ENCODE measurements at places on chromosomes 3 and 15.

DNA sequence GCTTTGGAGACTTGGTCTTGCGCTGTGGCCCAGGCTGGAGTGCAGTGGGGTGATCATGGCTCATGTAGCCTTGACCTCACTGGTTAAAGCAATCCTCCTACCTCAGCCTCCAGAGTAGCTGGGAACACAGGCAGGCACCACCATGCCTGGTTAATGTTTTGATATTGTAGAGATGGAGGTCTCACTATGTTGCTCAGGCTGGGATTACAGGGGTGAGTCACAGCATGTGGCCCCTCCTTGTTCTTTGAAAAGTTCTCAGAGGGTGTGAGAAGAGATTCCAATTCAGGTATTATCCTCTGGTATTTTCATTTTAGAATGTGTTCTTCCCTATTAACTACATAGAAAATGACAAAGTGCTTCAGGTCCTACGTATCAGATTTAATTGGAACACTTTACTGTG is 51.9 kb upstream of the RPL32 start:
- peak; percentile 42 for DNase-seq

GRCh38 chr3:115876876-115877614 is 253.7 kb downstream of the GAP43 start:
- DNase-seq, result no peak

- no peak for DNase-seq
Measured at GRCh38 chr3:122577409-122578031, at the start of gene PARP15. Gene PARP15, plus strand, starts transcription at chr3:122577650. Its CDS starts 18 bp downstream, at chr3:122577668.

- no peak for DNase-seq
Measured at GRCh38 chr15:100893261-100893963, 13.8 kb downstream of the ALDH1A3 start.

GRCh38 chr15:39643727-39644126 is 62.8 kb downstream of the THBS1 start:
- peak; percentile 47 for DNase-seq

GRCh38 chr3:100609305-100609704 is at the start of gene ADGRG7:
Gene ADGRG7, plus strand, starts transcription at chr3:100609601. Its CDS starts 256 bp downstream, at chr3:100609857.
- no peak for DNase-seq

DNA sequence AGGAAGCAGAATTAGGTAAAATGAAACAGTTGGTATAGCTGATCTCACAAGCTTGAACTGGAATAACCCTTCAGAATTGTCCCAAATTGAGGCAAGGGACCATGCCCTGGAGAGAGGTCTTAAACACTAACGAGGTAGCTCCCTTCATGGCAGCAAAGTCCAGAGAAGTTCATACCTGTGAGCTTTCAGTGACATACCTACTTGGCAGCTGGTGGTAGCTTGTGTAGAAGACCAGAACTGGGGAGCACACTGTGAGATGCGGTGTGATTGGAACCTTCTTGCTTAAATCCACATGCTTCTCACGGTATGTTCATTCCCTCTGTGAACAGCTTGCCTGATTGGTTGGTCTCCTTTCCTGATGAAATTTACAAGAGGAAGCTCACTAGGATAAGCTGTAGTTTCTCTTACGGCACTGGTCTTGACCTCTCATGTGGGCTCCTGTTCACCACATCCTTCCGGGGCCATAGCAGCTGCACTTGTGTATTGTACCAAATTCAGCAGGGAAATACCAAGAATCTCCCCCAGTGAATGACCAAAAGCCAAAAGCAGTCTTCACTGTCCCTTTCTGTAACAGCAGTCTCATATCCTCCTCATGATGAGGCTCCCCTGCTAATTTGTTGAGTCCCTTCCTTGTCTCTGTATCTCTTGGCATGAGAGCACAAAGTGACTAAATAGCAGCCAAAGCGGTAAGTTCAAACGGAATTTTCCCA is 483.7 kb upstream of the FRG2C start:
- DNase-seq, result no peak

GRCh38 chr3:52281981-52282801 is 3.7 kb upstream of the WDR82 start:
- no peak for DNase-seq

DNA sequence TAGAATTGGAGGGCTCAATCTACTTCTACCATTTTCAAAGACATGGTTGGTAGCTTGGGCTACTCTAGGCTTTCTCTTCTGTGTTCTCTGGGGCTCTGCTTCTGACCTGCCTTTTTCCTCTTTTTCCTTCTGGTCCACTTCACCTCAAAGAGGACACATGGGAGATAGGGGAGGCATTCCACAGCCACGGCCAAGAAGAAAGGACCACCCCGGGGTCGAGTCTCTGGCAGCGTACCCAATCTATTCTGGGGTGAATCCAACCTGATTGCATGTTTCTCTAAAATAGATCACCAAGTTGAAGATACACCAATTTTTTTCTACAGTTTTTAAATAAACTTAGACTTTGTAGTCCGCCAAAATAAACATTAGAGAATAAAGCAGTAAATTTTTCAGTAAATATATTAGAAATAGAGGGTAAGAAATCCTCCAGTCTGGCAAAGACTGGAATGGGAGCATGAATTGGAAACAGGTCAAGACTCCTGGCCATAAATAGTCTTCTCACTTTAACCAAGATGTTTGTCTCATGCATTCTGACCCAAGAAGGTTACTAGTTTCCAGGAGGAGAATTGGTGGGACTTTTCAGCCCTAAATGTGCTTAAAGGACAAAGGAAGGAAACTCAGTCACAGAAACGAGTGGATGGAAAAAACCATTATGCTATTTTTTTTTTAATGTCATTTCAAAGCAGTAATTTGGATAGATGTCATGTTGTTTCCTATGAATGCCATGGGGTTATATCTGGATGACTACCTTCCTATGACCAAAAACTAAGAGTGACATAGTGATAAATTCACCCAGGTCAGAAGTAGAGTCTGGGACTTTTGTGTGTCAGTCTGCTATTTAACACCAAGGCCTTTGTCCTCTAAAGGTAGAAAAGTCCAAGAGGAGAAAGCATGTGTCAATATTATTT is 71.3 kb upstream of the PHLDB2 start:
- no peak for DNase-seq

DNA sequence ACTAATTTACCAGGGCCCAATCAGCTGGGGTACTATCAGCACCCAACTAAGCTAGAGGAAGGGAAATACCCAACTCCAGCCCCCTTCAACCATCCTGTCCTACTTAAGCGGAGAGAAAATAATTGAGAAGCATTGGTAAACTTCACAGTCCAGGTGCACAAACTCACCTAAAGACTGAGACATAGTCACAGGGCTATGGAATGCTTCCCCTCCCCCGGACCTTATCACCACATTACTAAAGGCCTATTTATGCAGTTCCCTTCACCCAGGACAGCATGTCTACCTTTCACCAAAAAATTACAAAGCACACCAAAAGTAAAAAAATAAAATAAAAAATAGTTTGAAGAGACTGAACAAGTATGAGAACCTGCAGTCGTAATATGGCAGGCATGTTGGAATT is 47.9 kb downstream of the HOMER2 start:
- no peak for DNase-seq

GRCh38 chr15:77187751-77188464 is 117.0 kb upstream of the TSPAN3 start:
- peak; percentile 65 for DNase-seq

GRCh38 chr3:122493296-122493695 is 21.4 kb downstream of the KPNA1 start:
- DNase-seq, result no peak

- DNase-seq, result no peak
Measured at GRCh38 chr3:149487598-149488197, 13.2 kb downstream of the TM4SF4 start.

- DNase-seq, result no peak
Measured at GRCh38 chr3:114606336-114606735, 312.5 kb downstream of the TIGIT start.

DNA sequence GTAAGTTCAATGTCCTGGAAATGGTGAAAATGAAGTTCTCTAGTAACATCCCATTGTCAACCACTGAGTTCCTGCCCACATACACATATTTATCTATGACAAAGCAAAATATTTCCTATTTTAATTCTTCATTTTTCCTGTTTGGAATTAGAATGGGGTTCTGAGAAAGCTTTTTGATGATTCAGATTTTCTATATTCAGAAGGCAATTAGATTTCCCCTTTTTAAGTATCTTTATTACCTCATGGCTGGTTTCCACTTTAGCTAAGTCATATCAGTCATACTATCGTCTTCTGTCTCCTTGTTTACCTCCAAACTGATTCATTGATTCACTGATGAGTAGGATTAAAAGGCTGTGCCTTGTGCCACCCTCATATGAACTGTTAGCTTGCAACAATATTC is 17.9 kb downstream of the ETFA start:
- DNase-seq, result peak; percentile 9

- peak; percentile 47 for DNase-seq
Measured at GRCh38 chr15:76196269-76197231, 114.7 kb downstream of the ETFA start.

- DNase-seq, result no peak
Measured at GRCh38 chr3:18111796-18112232, 313.3 kb downstream of the SATB1 start.

- no peak for DNase-seq
Measured at GRCh38 chr3:119468041-119468440, 722 bp upstream of the POGLUT1 start.

- DNase-seq, result no peak
Measured at GRCh38 chr3:100777271-100777670, 68.0 kb downstream of the TFG start.

DNA sequence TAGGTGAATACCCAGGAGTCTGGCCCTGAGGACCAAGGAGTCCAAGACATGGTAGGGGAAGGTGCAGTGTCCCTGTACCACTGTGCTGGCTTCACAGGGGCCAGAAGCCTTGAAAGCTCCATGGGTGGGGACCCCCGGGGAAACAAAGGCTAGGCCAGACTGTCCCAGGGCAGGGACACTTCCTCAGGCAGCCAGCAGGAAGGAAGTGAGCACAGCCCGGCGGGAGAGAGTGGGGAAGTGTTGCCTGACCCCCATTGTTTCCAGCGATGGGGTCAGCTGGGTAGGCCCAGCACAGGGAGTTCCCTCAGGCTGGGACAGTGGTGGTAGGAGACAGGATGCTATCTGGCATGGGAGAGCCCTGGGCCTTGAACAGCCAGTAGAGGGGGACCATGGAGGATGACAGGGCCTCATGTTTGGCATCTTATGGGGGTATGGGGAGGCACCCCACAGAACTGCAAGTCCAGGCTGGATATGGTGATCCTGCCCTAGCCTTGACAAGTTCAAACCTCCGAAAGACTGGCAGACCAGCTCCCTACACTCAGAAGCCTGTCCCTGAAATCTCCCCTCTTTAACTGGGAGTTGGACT is 1.2 kb upstream of the HYAL2 start:
- DNase-seq, result no peak

DNA sequence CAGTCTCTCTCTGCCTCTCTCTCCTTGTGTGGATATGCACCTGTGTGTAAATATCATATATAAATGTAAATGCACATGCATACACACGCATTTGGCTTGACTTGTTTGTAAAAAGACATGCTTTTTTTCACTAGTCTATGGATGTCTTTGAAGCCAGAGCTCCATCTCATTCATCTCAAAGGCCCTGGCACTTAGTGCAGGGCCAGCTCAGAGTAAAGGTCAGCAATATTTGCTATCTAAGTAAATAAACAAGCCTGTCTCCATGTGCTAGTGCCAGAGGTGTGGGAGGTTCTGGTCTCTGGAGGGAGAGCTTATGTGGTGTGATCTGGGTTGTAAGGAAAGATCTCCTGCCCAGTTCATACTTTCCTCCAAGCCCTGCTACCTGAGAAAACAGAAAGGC is 5.6 kb downstream of the CLSTN2 start:
- no peak for DNase-seq

DNA sequence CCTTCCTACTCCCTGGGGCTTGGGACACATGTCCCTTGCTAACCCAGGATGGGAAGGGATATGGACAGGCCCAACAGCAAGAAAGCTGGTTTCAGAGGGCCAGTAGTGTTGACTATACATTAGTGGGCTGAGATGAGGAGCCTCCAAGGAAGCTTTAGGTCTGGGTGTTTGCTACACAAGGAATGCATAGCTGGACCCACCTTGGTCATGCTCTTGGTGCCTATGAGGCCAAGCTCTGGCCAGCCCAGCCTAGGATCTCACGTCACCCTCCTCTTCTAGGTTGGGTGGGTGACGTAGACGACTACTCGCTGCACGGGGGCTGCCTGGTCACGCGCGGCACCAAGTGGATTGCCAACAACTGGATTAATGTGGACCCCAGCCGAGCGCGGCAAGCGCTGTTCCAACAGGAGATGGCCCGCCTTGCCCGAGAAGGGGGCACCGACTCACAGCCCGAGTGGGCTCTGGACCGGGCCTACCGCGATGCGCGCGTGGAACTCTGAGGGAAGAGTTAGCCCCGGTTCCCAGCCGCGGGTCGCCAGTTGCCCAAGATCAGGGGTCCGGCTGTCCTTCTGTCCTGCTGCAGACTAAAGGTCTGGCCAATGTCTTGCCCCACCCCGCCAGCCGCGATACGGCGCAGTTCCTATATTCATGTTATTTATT is 653 bp upstream of the WDR6 start:
- no peak for DNase-seq

DNA sequence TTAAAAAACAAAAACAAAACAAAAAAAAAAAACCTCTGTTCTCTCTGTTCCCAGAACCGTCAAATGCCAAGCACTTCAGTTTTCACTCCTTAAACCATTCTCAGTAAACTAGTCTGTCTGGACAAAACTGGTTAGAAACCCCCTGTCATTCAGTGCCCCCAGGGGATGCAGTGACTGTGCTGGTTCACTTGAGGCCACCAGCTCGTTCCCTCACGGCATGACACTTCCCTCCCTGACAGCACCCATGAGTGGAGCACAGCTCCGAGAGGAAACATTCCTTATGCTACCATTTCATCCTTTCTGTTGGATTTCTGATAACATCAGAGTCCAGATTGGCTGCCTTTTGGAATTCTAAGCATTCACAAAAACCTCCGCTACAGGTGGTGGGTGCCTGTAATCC is 244.0 kb upstream of the TPM1 start:
- no peak for DNase-seq

GRCh38 chr15:99914723-99915122 is 181.5 kb upstream of the LYSMD4 start:
- no peak for DNase-seq

DNA sequence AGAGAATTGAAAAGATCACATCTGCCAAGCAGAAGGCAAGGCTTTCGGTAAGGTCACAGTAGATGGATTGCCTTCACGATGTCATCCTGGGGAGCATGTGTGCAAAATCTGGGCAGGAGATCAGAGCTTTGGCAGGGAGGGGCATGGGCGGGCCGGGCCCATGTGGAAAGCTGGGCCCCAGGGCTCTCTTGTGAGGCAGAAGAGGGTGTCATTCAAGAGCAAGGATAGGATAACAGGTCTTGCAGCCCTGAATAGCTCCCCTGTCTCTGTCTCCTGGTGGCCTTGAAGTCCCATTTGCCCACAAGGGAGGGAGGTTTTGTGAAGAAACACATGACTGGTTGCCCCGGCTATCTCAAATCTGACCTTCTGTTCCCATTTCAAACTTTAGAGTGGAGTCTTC is 172.0 kb downstream of the OPA1 start:
- DNase-seq, result no peak

DNA sequence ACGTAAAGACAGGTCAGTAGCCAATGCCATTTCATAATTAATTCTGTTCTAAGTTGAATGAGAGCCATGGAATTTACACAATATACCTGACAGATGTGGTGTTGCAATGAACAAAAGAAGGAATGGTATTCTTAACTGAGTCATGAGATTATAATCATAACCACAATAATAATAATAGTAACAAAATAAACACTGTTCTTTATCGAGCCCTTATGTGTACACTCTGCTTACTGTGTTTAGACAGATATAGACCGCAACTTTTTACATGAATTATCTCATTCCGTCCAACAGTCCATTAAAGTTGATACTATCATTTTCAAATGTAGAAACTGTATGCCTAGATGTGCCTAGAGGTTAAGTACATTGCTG is 28.2 kb upstream of the SCAANT1 start:
- DNase-seq, result no peak

GRCh38 chr3:126153695-126154360 is 26.6 kb downstream of the ALDH1L1 start:
- DNase-seq, result no peak

GRCh38 chr15:39921274-39921638 is 1.2 kb upstream of the GPR176 start:
- no peak for DNase-seq

All from putamen (tissue), 1 donor.